ENCODE measurements at places on chromosomes 12 and 14.

DNA sequence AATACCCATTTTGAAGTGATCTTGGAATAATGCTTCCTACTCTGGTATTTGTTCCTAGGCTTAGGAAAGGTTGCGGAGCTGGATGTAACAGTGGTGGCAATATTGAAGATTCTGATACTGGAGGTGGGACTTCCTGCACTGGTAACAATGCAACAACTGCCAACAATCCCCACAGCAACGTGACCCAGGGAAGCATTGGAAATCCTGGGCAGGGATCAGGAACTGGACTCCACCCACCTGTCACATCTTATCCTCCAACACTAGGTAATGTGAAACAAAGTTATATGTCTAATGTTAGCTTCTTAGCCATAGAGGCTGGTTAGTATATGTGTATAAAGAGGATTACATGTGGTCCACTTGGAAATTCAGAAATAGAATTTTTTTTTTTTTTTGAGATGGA, 197.9 kb downstream of the PCNX1 start:
- no peak for DNase-seq

- DNase-seq: no peak
Observed at GRCh38 chr14:50021261-50022031, 94.9 kb downstream of the VCPKMT start.

DNA sequence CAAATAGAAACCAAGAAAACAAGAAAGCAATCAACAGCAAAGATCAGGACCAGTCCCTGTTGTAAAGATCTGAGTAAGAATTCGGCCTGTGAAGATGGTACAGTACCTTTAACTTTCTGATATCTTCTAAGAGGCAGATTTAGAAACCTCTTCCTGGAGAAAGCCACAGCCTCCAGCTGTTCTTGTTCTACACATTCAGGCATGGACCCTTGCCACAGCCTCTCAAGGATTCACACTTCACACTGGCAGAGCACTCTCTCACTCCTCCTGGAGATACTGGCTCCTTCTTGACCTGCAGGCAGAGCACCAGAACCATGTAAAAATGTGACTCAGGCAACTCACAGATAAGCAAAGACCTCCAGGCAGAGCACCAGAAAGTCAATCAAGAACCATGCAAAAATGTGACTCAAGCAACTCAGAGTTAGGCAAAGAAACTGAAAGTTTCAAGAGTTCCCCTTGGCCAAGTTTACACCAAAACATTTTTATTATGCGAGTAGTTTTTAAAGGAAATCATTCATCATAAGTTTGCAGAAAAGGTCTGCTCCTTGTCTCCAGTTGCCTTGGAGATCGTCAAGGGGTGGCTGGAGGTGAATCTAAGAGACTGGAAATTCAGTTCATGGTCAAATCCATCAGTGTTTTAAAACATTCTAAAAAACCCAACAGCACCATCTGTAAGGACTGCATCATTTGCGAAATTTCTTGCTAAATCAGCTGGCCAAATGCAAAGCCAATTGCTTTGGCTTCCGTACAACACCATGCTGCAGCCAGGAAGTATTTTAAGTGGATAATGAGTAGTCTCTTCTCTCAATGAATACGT, 119.3 kb upstream of the MDM1 start:
- DNase-seq: no peak

GRCh38 chr12:32307326-32307725, 92.0 kb upstream of the FGD4 start:
- no peak for DNase-seq

DNA sequence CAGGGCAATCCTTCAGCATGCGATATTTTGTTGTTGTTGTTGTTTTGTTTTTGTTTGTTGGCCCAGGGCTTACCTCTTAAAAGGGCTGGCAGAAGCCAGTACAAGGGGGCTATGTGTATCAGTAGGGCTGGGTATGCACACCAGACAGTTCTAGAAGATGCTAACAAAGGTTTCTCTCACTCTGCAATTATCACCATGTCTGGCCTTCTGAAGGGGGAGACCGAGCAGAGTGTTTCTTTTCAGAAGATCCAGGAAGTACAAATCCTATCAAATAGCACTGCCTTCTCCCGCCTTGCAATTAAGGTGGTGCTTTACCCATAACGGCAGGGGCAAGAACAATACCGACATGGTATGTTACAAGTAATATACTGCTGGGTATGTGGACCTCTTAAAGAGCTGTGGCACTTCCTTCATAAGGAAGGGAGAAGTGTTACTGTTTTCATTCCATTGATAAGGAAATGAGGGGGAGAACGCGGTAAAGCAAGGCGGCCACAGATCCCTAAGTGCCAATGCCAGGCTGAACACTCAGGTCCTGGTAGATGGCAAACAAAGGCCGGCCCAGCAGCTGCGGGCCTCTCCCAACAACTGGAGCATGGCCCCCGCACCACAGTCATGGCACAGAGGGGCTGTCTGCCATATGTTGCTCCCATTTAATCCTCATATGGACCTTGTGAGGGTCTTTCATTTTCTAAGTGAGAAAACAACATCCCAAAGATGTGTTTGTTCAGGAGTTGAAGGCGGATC, 19.2 kb upstream of the CACNA2D4 start:
- no peak for DNase-seq

GRCh38 chr12:128307791-128308190, 40.8 kb downstream of the TMEM132C start:
- DNase-seq: no peak

DNA sequence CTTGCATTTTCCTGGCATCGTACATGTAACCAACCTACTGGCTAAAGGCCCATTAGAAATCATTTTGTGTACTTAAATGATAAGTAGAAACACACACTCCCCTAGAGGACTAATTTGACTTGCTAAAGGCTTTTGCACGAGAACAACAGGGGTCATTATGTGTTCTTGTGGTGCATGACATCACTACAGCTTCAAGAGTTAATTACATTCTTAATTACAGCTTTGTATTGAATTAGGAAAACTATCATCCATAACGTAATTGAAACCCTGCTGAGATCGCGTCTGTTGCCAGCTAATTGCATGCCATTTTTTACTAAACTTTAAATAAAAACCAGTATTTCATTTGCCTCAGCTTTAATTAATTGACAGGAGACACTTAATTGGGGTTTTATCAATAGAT, 51.4 kb downstream of the TMEM132C start:
- DNase-seq: no peak

DNA sequence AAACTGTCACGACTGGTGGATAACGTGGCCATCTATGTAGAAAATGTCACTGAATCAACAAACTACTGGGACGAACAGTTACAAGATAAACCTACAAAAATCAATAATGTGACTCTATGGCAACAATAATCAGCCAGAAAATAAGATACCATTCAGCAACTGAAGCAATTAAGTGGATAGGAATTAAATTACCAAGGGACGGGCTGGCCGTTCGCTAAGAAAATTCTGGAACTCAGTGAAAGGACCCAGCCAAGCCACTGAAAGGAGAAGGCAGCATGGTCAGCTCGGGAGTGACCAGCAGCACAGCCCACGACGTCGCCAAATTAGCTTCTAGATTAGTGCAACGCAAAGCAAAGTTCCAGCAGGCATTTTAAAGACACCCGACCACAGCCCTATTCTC, 33.6 kb upstream of the TMEM179 start:
- no peak for DNase-seq

DNA sequence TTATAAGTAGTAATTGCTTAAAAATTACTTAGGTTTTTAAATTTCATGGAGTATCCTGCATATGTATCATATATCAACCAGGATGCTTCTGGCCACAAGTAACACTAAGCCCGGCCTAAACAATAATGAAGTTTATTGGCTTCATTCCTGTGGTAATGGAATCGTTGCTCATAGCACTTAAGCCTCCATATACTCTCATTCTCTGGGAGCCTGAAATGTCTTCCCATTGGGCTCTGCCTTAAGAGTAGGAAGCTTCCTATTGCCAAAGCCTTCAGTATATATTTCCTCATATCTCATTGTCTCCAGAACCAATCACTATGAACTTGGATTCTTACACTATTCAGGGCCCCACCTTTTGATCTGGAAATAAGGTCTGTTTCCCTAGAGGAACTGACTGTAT, 83.8 kb upstream of the DNM1L start:
- no peak for DNase-seq

DNA sequence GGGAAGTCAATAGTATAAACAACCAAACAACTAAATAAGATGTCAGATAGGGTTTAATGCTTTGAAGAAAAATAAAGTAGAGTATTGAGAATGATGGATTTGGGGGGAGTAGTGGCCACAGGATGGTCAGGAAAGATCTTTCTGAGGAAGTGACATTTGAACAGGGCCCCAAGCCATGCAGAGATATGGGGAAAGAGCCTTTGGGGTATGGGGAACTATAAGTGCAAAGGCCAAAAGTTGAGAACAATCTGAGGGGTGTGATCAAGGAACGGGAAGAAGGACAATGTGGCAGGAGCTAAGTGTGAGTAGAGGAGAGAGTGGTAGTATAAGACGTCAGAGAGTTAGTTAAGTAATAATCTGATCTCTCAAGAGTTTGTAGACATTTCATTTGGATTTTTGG, 1.3 kb downstream of the MRPS35 start:
- DNase-seq: no peak

DNA sequence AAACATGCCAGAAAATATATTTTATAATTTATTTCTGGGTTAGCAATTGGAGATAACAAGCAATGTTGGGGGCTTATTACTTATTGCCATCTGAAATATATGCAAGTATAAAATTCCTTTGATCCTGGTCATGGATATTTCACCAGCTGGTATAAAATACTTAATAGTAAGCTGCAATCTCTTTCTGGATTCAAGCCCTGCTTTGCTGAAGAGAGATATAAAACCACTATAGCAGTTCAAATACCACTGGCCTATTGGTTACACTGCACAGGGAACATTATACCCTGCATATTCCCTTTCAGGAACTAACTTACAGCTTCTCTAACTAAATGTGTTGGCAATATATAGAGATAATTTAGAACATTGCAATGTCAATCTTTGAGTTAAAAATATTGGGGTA, 546.2 kb upstream of the ATP2B1 start:
- no peak for DNase-seq

DNA sequence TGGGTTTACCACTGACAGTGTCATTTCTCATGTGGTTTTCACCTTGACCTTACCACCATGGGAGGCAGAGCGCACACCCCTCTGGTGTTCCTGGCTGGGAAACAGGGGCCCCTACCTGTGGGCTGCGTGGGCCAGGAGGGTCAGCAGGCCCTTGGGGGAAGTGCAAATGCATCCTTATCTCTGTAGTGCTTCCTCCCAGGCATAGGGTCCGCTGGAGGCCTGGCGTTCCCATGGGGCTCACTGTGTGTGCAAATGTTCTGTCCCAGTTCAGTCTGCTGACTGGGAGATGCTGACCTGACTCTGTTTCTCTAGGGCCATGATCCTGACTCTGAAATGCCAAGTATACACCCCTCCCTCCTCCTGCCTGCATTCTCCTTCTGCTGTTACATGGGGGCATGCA, 81.3 kb downstream of the SLC25A47 start:
- DNase-seq: no peak

- DNase-seq: no peak
Observed at GRCh38 chr12:109987615-109988014, 8.6 kb downstream of the GIT2 start.

DNA sequence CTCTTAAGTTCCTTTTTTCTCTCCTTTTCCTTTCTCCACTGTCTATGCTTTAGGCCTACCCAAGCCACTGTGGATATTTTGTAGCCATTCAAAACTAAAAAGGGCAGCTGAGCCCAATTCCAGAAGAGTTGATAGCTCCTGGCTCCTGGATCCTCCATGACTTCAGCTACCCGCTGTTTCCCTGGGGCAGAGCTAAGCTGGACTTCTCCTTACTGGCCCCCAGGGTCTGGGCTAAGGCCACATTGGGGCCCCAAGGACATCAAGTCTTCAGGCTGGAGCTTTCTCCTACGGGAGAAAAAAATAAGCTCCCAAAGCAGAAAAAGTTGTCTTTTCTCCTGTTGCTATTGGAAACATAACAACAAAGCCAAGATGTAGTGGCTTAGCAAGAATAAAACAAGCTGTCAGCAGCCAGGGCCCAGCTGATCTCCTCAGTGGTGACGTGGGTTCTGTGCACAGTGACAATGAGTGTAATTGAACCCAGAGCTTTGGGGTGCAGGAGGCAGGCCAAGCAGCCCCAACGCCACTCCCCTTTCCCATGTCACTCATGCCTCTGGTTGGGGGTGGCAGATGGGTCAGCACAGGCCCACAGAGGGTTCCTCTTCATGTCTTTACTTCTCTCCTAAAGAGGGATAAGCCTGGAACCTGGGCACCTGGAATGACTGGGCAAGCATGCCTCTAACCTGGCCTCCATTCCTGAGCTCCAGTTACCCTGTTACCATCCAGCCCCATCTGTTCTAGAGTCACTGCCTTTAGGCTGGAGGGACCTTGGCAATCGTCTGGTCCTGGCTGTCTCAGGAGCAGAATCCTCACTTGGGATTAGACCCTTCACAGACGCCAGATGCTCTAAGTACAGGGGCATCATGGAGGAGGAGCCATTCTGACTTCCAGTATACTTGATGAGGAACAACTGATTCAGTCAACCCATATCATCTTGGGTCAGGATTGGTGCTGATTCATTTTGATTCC, 171.2 kb downstream of the ZFP36L1 start:
- no peak for DNase-seq

DNA sequence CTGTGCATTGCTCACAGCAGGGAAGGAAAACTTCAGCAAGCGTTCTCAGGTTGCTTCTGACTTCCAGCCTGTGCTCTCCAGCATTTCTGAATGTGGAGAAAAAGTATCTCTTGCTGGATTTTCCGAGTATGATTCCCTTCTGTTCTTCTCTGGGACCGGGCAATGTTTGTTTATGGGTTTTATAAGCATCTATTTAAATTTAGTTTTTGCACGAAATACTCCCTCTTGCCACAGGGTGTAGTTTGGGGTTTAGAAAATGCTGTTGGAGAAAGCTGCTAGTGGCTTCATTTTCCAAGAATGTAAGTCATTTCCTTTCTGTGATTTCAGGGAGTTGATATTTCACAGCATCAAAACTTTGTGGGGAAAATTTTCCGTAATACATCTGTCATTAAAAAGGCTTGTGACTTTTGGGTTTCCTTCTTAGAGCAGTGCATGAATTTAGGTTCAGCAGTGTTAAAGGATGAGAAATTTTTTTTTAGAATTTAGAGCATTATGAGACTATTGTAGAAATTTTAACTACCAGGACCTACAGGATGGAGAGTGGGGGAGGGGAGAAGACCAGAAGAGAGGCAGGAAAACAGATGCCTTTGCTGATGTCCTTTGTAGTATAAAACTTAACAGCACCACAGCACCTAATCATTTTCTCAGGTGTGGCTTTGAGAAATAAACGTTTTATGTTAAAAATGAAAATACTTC, 1.5 kb downstream of the FRMD6 start:
- no peak for DNase-seq

- DNase-seq: no peak
Observed at GRCh38 chr14:92121207-92121669, 268 bp downstream of the NDUFB1 start.

GRCh38 chr14:85182282-85182681, 347.7 kb upstream of the FLRT2 start:
- DNase-seq: no peak

- DNase-seq: peak; percentile 84
Observed at GRCh38 chr12:51323966-51324895, at the start of gene BIN2. Gene BIN2, minus strand, starts transcription at chr12:51324174. Its CDS starts 72 bp downstream, at chr12:51324102.

GRCh38 chr14:87899228-87899627, 93.8 kb downstream of the GALC start:
- DNase-seq: no peak

- DNase-seq: peak; percentile 97
Observed at GRCh38 chr12:121789800-121790728, 3.4 kb downstream of the RHOF start.

- DNase-seq: no peak
Observed at GRCh38 chr12:132018193-132018916, 68.6 kb downstream of the EP400 start.
